ENCODE measurements at places on chromosomes 3 and 15. TPM values are rescaled to one million over a fixed set of nuclear protein-coding genes. Genes with fewer than 3 reads are reported as not detected.

PLSCR2 gene
- not detected for total RNA-seq

CCNB2 gene
- 12.2 TPM for total RNA-seq

SPINK8 gene
- total RNA-seq = not detected

GOLGA6B gene
- not detected for total RNA-seq

CSPG5 gene
- 0.32 TPM for total RNA-seq

HOMER2 gene
- total RNA-seq = 39.4 TPM

TBL1XR1 gene
- 66.0 TPM for total RNA-seq

PLA2G4E gene
- 8.7 TPM for total RNA-seq

RPP25 gene
- 12.4 TPM for total RNA-seq

ADGRG7 gene
- total RNA-seq = not detected

DNA sequence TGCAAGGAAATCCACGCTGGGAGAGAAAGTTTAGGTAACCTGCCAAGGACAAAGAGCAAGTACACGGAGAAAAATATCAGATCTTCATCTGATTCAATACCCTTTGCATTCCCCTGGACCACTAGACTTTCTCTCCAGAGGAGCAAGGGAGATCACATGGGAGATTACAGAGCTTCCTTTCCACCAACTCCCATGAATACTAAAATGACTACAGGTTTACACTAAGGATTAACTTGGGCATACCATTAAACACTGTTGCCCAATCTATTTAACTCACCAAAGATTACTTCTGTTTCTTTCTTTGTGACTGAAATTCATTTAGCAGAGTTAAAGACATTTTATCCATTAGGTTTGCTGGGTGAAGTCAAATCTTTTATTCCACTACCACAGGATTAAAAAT, 71.2 kb downstream of the RYK start:
- H3K27ac ChIP-seq = no peak overlapping the region
- no peak for DNase-seq
- no peaks in the 10 kb centered on the region for H3K27me3 ChIP-seq
- H3K36me3 ChIP-seq = peaks cover 80% of the 10 kb centered on the region
- H3K4me1 ChIP-seq = no peaks in the 10 kb centered on the region

- no peak overlapping the region for H3K27ac ChIP-seq
- H3K4me3 ChIP-seq = no peak overlapping the region
- H3K4me1 ChIP-seq = no peaks in the 10 kb centered on the region
These were observed 262.4 kb upstream of the PROK2 start for GRCh38 chr3:72047221-72047871.

- H3K27me3 ChIP-seq = no peaks in the 10 kb centered on the region
- H3K36me3 ChIP-seq = no peaks in the 10 kb centered on the region
- H3K4me3 ChIP-seq = no peak overlapping the region
- no peak for DNase-seq
These were observed 61.0 kb downstream of the TLE3 start for GRCh38 chr15:70036585-70037291.

DNA sequence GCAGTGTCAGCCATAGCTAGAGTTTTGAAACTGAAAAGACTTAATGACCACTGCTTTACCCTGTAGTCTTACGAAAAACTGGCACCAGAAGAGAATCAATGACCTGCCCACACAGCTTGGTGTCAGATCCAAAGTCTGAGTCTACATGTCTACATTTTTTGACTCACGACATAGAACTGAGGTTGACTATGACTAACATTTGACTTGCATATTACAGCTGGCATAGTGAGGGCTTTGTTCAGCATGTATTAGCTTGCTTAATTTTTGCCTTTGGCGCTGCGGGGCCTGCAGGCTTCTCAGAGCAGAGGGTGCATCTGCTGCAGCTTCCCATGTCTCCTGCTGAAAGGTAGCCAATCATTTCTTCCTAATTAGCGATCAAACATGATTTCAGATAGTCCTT, 167.0 kb downstream of the EBLN2 start:
- no peaks in the 10 kb centered on the region for H3K4me1 ChIP-seq
- no peak overlapping the region for H3K27ac ChIP-seq
- no peak for DNase-seq
- H3K27me3 ChIP-seq = no peaks in the 10 kb centered on the region

DNA sequence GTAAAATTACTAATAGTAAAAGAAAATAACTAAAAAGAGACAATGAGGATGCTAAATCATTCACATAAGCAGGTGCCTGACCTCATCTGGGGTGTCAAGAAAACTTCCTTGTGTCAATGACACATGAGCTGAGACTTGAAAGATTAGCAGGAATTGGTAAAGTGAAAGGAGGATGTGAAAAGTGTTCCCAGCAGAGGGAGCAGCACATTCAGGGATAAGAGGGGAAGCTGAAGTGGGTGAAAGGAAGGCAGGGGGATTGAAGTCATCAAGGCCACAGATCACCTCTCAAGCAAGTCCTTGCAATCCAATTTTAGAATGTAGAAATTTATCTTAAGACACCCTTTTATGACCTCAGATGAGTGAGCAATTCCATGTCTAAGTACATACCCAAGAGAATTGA, 60.2 kb upstream of the ACP3 start:
- H3K27me3 ChIP-seq = no peaks in the 10 kb centered on the region
- no peak for DNase-seq
- H3K36me3 ChIP-seq = no peaks in the 10 kb centered on the region
- no peak overlapping the region for H3K4me3 ChIP-seq
- no peaks in the 10 kb centered on the region for H3K4me1 ChIP-seq
- no peak overlapping the region for H3K27ac ChIP-seq

DNA sequence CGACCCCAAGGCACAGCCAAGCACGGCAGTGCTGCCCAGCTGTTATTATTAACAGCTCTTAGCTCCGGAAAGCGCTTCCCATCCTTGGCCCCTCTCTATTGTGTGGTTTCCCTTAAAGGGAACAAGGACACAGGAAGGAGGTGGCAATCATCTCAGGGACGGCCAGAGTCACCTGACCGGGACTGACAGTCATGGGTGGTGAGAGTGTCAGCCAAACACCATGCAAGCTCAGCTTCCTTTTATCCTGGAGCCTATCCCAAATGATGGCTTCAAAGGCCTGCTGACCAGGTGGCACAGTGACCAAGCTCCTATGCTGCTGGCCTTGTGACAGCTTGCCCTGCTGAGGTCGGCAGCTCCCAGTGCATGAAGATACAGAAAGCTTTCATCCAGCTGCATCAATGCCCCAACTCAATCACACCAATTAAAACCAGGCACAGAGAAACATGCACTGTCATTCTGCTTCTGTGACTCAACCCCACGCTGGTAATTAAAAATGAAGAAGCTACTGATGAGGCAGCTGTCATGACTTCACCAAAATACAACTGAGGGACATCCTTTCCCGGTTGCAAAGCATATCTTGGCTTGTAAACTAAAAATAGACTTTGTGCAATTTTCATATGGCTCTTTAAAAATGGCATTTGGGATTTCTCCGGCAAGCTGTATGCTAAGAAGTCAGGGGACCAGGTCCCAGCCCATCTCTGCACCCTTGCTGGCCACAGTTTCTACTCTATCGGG, 34.0 kb downstream of the PCSK6 start:
- peak overlapping the region; percentile 2 for H3K27ac ChIP-seq
- no peaks in the 10 kb centered on the region for H3K36me3 ChIP-seq

DNA sequence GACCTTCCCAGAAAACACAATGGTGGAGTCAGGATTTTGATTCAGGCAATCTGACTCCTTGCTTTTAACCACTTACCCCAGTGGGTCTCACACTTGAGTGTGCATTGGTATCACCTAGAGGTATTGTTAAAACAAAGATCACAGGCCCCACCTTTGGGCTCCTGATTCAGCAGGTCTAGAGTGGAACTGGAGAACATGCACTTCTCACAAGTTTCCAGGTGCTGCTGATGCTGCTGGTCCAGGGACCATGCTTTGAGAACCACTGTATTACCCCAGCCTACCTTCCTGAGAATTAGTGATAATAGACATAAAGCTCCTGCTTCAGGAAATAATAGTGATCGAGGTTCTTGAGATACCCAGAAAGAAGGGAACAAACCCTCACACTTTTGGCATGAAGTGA, 466.9 kb downstream of the EPHB1 start:
- H3K4me1 ChIP-seq = no peaks in the 10 kb centered on the region
- no peak for DNase-seq
- no peak overlapping the region for H3K4me3 ChIP-seq

GRCh38 chr3:70281663-70282062, 30.8 kb downstream of the MDFIC2 start:
- no peaks in the 10 kb centered on the region for H3K36me3 ChIP-seq
- H3K27me3 ChIP-seq = no peaks in the 10 kb centered on the region
- no peaks in the 10 kb centered on the region for H3K4me1 ChIP-seq
- H3K4me3 ChIP-seq = no peak overlapping the region
- no peak for DNase-seq

DNA sequence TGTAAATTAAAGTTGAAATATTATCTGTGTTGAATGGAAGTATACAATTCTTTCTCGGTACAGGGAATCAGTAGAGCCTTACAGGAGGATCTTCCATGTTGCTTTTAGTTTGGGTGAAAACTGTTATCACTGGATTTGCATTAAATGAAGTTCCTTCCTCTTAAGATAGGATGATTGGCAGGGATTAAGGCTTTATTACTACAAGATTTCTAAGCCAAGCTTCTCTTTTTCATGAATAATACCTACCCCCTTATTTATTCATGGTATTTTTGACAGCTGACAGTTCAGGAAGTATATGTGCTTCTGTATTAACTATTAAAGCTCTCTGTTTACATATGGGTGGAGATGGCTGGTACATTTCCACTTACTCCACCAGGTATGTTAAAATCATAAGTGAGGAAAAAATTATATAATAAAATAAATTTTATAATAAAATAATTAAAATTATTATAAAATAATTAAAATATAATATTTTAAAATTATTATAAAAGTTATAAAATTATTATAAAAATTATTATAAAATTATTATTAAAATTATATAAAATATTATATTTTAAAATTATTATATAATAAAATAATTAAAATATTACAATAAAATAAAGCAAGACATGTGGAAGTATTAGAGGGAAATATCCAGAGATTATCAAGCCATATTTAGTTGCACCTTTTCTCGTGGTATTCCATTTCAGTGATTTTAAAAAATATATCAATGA, 332.9 kb downstream of the ROBO2 start:
- no peak for DNase-seq
- H3K27me3 ChIP-seq = no peaks in the 10 kb centered on the region
- no peak overlapping the region for H3K4me3 ChIP-seq
- H3K27ac ChIP-seq = no peak overlapping the region
- no peaks in the 10 kb centered on the region for H3K36me3 ChIP-seq

- H3K4me1 ChIP-seq = no peaks in the 10 kb centered on the region
- H3K4me3 ChIP-seq = no peak overlapping the region
- H3K27me3 ChIP-seq = no peaks in the 10 kb centered on the region
- no peak for DNase-seq
- no peak overlapping the region for H3K27ac ChIP-seq
These were observed 4.4 kb upstream of the PXYLP1 start for GRCh38 chr3:141227216-141227615.

DNA sequence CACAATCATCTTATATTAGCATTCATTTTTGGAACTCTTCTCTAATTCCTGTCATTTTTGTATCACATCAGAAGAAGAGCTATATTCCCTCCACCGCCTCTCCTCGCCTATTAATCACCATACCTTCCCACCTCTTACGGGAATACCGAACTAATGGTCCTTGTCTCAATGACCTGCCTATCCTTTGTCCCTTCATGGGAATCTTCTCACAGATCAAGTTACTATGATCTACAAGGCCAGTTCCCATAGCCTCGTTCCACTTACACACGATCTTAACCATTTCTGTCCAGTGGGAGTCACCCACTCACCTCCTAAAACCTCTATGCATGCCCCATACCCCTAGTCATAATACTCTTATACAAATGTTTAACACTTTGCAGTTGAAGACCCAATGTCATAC, 342.6 kb upstream of the TPRG1 start:
- DNase-seq = no peak
- no peak overlapping the region for H3K4me3 ChIP-seq
- H3K27me3 ChIP-seq = no peaks in the 10 kb centered on the region
- H3K27ac ChIP-seq = no peak overlapping the region
- H3K36me3 ChIP-seq = no peaks in the 10 kb centered on the region
- peaks cover 22% of the 10 kb centered on the region for H3K4me1 ChIP-seq

DNA sequence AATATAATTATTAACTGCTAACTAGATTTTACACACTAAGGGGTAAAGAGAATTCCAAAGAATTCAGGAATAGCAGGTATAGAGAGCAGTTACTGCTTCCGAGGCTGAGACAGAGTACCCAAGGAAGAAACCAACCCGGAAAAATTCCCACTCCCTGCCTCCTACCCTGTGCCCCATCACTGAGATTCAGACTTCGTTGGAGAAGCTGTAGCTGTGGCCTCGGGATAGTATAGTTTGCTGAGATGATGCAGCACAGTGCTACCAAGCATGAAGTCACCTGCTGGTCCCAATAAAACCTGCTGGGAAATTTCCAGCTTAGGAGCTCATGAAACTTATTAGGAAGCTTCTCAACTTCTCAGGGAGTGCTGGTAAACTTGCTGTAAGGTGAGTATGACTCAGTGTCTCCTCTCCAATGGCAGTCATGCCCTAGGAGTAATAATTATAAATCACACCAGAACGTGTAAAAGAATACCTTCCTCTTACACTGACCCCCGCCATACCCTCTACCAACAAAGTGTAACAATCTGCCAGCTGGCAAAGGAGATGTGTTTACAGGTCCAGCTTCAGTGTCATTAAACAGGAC, 215.2 kb upstream of the ROBO2 start:
- H3K4me1 ChIP-seq = no peaks in the 10 kb centered on the region
- H3K4me3 ChIP-seq = no peak overlapping the region

GRCh38 chr15:66780172-66780972, 78.3 kb downstream of the SMAD6 start:
- H3K27ac ChIP-seq = no peak overlapping the region
- no peak overlapping the region for H3K4me3 ChIP-seq
- H3K27me3 ChIP-seq = no peaks in the 10 kb centered on the region
- H3K4me1 ChIP-seq = peaks cover 4% of the 10 kb centered on the region
- DNase-seq = no peak
- H3K36me3 ChIP-seq = no peaks in the 10 kb centered on the region

DNA sequence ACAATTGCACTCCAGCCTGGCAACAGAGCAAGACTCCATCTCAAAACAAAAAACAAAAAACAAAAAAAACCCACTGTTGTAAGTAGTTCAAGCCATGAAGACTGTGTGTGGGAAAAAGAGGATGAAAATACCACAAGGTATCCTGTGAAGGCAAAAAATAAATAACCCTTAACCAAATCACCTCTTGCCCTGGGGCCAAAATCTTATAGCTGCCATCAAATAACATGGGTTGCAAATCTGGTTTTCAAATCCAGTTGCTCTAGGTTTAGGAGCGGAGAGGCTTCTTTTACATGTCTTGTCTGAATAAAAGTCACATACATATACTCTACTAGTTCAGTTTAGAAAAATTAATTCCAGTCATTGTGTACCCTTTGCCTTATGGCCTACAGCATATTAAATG, 87.0 kb upstream of the STT3B start:
- H3K4me1 ChIP-seq = no peaks in the 10 kb centered on the region
- no peaks in the 10 kb centered on the region for H3K36me3 ChIP-seq
- DNase-seq = no peak
- no peaks in the 10 kb centered on the region for H3K27me3 ChIP-seq
- no peak overlapping the region for H3K4me3 ChIP-seq
